HAP-1 (cell line): ENCODE measurements at places on chromosomes 7 and 10.

DNA sequence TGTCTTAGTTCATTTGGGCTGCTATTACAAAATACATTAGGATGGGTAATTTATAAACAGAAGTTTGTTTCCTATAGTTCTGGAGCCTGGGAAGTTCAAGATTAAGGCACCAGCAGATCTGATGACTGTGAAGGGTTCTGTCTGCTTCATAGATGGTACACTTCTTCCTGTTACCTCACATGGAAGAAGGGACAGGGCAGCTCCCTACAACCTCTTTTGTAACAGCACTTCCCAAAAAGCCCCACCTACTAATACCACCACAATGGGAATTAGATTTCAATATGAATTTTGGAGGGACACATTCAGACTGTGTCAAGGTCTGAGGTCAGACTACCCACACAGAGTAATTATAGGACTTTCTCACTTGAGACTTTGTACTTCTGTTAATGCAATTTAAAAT lies 260.3 kb downstream of the ARHGAP12 start:
- no peak for DNase-seq

DNA sequence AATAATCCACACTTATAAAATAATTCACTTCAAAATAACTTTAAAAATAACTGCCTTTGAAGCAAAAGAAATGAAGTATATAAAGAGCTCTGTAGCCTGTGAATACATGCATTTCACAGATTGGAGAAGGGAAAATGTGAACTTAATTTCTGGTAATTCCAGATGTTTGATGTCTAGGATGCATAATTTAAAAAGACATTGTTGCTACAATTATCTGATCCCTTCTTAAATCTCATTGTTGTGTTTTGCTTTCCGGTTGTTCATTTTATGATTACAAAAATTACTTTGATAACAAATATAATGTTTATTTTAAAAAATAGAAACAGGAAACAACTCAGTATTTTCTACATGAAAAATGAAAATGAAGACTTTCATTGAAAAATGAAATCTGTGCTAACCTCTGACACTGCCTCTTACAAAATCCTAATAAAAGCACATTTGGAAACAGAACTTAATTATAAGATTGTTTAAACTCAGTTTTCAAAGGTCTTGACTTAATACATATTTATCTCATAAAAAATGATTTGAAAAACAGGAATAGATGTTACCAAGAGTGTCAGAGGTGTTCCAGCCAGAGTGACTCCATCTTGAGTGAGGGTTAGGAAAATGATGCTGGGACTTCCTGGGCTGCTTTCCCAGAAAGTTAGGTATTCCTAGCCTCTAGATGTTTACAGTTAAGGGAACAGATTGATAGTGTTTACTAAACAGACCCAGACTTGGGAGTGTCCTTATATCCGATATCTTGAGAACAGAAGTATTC lies 516.6 kb upstream of the SEMA3D start:
- no peak for DNase-seq

DNA sequence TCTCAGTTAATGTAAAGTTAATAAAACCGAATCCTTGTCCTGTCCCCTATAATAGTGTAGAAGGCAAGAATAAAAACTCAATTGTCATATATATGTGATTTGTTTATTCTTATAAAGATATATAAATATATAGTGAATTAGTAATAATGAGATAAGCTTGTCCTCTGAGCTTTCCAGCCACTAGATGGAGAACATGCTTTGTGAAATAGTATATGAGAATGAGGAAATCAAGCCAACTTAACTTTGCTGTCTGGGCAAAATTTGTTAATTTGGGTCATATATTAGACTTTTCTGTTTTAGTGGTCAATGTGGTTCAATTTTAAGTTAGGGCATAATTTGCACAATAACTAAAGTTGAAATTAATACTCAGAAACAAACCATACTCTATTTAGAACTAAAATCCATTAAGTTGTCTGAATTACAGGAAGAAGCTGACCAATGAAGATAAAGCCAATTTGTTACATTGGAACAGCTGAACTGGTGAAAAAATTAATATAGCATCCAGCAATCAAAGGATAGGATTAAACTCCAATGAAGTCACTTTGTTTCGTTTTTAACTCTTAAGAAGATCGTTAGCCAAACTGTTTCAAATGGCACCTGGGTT lies 595.0 kb downstream of the ARL4A start:
- DNase-seq, result no peak

GRCh38 chr10:10703382-10703781 lies 314.3 kb upstream of the CELF2 start:
- DNase-seq, result no peak

- no peak for DNase-seq
These were observed 71.2 kb downstream of the WNT2 start for GRCh38 chr7:117251687-117252086.

DNA sequence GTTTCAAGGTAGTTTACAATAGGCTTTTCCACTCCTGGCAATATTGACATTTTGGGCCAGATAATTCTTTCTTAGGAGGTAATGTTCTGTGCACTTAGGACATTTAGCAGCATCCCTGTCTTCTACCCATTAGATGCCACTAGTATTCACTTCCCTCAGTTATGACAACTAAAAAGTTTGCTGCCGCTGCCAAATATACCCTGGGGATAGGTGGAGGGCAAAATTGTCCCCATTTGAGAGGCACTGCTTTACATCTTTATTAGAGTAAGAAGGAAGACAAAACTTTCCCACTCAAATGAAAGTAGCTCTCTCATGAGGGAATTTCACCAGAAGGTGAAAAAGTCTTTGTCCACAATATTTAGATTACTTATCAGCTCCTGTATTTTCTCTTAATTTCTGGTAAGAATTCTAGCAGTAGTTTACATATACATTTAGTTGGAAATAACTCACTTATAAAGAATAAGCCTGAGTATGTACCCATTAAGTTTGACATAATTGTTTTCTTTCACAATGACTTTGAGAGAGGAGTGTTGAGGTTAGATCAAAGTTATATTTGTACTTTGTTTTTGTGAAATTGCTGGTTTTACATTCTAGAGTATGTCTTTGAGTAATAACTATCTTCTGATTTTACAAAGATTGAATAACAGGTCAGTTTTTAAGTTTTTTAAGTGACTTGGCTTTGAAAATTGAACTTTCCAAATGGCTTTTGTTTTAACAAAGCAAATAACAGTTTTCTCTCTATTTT lies 46.0 kb downstream of the HELLS start:
- DNase-seq, result no peak

DNA sequence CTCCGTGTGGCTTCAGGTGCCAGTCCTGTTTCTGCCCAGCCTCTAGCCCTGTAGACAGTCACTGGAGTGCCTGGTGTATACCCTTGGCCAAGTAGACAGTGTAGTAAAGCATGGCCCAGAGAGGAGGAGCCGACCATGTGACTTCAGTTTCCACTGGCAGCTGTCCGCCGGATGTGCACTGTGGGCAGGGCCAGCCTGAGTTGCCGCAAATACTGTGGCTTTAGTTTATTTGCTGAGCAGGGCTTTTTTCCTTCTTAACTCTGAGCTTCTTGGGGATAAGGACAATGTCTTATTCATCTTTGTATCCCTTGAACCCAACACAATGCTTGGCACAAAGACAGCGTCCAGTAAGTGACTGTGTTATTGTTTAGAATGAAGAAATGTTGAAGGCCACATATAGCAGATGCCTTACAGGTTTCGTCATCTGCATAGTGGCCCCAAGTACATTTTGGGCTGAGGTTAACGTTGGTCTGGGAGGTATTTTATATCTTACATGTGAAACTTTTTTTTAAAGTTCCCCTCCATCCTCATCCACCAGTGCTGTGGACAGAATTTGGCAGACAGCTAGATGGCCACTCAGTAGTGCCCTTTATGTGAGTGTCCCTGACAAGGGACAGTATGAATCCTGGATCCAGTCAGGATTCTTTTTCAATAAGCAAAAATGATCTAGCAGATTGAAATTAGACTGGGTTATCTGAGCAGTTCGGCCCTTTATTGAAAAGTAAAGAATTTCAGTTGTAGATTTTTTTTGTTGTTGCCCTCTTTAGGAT lies 40.6 kb downstream of the CYP17A1 start:
- no peak for DNase-seq

GRCh38 chr10:32315424-32315823 lies 31.5 kb downstream of the EPC1 start:
- DNase-seq, result peak; percentile 60

DNA sequence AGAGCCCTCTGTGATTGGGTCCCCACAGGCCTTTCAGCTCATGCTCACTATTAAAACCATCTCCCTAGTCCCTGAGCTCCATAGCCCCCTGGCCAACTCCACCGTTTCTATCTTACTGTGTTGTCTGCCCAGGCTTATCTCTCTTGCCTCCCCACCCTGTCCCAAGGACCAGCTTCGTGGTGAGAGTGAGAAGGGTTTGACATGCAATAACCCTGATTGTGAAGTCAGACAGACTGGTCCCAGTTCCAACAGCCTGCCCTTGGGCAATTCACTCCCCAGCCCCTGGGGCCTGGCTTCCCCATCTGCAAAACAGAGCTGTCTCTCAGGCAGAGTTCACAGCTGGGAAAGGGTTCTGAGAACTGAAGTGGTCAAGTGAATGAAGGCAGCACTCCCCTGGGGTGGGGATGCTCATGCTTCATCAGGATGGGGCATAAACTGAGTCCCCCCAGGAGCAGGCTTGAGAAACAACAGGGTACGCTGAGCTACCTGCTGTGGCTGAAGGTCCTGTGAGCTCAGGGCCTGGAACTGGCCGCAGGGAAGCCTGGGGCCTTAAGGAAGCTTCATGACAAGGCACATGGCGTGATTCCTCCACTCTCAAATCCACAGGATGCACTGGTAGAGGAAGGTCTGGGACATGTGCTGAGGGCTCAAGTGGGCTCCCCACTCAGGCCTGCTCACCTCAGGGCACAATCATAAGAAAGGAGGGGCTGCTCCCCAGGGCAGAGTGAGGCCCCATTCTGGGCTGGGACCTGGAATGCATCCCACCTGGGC lies 1.8 kb upstream of the PPIF start:
- DNase-seq, result no peak

- no peak for DNase-seq
These were observed 80.4 kb upstream of the CALN1 start for GRCh38 chr7:72492461-72493065.

DNA sequence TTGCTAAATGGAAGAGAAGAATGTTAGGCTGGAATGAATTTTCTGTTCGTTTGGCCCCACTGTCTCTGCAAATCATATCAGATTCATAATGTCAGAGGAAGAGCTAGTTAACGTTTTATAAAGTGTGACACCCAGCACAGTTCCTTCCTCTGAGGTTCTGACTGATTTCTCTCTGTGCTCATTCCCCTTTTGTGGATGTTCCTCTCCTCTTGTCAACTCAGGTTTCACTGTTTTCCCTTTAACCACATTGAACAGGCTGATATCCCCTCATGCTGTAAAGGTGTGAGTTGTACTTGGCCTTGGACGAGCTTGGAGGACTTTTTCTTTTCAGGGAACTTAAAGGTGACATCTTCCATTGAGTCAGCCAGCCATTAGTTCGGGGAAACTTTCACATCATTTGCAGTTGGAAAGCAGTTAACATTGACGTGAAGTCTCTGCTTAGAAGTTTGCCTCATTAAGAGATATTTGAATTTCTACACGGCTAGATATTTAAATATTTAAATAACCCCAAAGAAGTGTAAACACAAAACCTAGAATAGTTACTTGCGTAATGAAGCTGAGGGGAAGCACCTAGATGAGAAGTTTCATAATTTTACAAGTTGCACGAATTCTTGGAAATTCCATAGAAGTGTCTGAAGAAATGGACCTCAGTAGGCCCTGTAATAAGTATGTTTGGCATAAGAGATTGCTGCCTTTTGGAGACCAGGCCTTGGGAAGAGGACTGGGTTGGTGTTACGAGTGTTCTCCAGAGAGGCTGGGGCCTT lies 101.5 kb upstream of the EGR2 start:
- no peak for DNase-seq

- no peak for DNase-seq
These were observed 270.8 kb upstream of the FZD8 start for GRCh38 chr10:35912615-35913569.

- no peak for DNase-seq
These were observed 164.3 kb upstream of the TCERG1L start for GRCh38 chr10:131475803-131476202.

DNA sequence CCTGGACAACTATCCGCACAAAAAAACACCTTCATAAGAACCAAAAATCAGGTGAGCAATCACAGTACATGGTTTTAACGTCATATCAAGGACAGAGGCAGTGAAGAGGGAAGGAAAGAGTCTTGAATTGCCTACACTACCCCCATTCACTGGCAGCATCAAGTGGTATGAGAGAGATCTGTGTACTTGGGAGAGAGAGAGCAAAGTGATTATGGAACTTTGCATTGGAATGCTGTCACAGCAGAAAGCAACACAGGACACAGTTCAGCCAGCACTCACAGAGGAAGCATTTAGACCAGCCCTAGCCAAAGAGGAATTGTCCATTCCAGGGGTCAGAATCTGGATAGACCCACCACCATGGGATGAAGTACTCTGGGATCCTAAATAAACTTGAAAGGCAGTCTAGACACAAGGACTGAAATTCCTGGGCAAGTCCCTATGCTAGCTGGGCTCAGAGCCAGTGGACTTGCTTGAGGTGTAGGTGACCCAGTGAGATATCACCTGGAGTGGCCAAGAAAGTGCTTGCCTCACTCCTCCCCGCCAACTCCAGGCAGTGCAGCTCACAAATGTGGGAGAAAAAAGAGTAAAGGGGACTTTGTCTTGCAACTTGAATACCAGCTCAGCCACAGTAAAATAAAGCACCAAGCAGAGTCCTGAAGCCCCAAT lies 30.5 kb upstream of the SFTPD start:
- no peak for DNase-seq

- no peak for DNase-seq
These were observed 112.7 kb downstream of the ARHGAP22 start for GRCh38 chr10:48492201-48492600.

GRCh38 chr7:92815412-92815811 lies 21.0 kb downstream of the CDK6 start:
- no peak for DNase-seq

GRCh38 chr10:124092250-124092859 lies 1.0 kb downstream of the CHST15 start:
- peak; percentile 52 for DNase-seq

- DNase-seq, result no peak
These were observed 227.8 kb upstream of the BMPER start for GRCh38 chr7:33677556-33677955.

GRCh38 chr10:131094527-131095312 lies 216.8 kb downstream of the TCERG1L start:
- no peak for DNase-seq

DNA sequence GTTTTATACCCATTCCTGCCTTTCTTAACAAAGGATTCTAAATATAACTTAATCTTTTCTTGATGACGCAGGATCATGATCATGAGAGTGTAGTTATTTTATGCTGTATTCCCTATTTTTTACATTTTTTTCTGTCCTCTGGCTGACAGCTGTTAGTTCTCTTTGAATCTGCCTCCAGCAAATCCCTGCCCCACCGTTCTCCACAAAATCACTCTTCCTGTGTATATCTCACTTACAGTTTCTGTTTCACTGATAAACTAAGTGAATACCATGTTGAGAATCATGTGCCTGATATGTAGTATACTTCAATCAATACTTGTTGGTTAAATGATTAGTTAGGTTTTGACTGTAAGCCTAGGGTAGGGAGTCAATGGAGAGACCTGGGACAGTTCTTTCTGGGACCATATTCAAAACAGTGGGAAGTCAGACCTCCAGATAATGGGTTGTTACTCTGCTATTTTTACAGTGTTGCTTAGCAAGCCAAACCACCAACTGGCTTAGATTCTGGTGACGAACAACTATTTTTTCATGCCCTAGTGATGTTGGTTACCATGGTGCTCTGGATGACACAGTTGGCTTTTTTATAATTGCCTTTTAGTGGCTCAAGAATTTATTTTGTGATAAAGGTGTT lies 12.8 kb downstream of the CNNM1 start:
- DNase-seq, result no peak
